Amniotic epithelial cell (primary cell): ENCODE measurements at places on chromosomes 4 and X.
A peak's percentile ranks its signal among the peaks of the same experiment; 100 is the strongest.

GRCh38 chrX:42803320-42803719, 25.4 kb upstream of the PPP1R2C start:
- peak; percentile 4 for DNase-seq

DNA sequence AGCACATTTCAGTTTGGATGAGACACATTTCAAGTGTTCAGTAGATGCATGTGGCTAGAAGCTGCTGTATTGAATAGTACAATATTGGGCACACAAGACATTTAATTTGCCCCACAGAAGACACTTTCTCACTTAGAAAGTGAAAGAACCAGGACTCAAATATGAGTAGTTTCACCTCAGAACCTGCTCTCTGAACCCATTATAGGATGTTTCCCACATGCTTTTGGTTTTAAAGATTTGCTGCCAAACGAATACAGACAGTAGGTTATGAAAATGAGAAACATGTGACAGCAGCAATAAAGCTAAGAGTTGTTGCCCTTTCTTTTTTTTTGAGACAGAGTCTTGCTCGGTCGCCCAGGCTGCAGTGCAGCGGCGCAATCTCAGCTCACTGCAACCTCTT, 32.3 kb downstream of the C4orf54 start:
- DNase-seq = no peak

DNA sequence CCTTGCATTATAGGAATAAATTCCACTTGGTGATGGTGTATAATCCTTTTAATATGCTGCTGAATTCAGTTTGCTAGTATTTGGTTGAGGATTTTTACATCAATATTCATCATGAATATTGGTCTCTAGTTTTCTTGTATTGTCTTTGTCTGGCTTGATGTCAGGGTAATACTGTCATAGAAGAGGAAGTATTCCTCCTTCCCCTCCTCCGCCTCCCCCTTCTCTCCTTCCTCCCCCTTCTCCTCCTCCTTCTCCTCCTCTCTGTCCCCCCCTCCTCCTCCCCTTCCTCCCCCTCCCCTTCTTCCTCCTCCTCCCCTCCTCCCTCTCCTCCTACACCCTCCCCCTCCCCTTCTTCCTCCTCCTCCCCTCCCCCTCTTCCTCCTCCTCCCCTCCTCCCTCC, 65.8 kb downstream of the RGS12 start:
- no peak for DNase-seq

DNA sequence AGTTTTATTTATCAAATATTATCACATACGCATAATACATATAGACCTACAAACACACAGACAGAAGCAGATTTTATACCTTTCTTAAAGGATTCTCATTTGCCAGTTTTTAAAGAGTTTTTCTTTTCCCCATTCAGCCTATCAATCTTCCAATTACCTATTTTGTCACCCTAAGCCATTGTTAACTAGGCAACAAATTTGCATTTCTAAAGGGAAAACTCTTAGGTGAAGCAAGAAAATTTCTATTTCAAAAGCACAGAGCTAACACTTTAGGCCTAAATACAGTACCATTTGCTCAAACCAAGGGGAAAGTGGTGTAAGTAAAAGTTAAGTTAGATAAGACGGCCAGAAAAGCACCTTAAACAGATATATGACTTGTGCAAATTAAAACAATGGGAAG, 156.6 kb downstream of the NDST3 start:
- no peak for DNase-seq

- no peak for DNase-seq
Observed at GRCh38 chr4:30727409-30727808, 7.2 kb downstream of the PCDH7 start.

GRCh38 chr4:147220833-147221232, 260.1 kb upstream of the EDNRA start:
- peak; percentile 5 for DNase-seq

DNA sequence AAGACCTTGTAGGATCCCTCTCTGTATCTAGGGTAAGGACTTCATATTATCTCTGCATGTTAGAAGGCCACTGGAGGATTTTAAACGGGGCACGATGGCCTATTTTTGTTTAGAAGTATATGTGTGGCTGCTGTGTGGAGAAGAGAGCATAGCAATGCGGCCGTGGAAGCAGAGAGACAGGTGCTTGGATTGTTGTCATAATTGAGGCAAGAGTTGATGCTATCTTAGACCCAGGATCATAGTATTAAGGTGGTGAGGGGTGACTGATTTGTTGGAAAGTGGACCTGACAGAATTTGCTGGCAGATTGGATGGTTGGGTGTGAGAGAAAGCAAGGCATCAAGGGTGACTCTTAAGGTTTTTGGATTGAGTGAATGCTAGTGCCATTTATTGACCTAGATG, 63.4 kb downstream of the CCKAR start:
- DNase-seq = no peak

DNA sequence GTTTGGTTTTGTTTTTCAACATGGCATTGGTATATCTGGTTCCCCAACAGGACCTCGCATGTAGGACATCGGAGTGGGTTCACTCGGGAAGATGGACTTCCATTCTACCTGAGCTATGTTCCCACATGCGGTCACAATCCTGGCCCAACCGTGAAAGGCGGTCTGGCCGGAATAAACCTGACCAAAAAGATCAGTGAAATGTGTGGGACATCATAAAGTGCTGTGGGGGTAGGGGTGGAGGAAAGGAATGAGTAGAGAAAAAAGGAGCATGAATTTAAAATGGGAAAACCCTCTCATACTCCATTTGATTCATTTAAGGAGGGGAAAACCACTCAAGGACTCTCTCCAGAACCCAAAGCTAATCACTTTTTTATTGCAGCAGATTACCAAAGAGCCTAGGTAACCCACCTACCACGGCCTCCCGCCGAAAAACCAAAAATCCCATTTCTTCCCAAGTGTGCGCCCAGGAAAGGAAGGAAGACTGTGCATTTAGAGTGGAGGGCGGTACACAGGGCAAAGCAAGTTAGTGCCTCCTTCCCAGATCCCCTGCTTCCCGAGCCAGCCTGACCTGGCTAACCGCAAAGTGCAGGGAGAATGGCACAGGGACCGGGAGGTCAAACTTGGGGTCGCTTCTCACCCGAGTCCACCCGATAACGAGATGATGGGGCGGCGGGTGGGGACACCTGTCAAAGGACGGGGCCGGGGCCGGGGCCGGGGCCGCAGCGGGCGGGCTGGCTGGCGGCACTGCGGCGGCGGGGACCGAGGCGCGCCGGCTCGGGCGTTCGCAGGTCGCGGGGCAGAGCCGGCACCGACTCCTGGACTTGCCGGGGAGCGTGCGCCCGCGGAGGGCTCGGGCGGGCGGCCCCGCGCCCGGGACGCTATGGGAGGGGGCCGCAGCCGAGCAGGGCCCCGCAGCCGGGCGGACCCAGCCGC, 669 bp downstream of the TMEM150C start:
- no peak for DNase-seq

- peak; percentile 94 for DNase-seq
Observed at GRCh38 chr4:155738548-155738947, 20.3 kb upstream of the GUCY1B1 start.

DNA sequence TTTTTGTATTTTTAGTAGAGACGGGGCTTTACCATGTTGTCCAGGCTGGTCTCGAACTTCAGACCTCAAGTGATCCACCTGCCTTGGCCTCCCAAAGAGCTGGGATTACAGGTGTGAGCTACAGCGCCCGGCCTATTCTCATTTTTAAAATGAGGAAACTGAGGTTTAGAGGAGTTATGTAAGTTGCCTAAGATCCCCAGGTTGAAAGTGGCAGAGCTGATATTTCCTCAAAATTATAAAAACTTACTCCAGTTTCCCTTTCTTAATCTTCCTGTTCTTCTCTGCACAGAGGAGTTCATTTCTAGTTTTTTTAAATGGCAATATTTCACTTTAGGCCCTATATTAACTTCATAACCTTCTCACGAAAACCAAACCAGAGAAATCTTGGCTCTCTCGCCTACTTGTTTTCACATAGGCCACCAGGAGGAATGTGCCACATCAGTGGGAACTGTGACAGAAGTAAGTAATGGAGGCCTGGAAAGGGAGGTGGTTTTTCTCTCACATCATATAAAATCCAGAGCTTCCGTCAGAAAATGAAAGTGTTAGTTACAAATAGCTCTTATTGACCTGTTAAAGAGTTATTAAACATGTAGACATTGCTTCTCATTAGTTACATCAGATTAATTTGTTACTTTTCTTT, 16.1 kb upstream of the RS1 start:
- no peak for DNase-seq

DNA sequence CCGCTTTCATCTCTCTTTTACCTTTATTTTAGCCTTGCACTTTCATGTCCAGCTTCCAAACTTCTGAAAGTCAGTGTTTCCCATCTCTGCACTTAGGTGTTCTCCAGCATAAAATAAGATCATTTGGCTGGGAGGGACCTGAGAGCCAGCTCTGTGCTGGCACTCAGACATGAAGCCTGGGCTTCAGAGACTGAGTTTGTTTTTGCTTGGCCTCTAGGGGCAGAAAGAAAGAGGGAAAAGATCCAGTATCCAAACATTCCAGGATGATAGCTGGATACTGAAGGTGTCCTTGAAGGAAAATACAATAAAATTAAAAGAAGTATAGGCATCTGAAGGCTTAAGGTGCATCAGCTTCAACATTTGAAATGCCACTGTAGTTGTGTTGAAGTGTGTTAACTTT, 202.4 kb upstream of the ZIC3 start:
- DNase-seq = no peak

DNA sequence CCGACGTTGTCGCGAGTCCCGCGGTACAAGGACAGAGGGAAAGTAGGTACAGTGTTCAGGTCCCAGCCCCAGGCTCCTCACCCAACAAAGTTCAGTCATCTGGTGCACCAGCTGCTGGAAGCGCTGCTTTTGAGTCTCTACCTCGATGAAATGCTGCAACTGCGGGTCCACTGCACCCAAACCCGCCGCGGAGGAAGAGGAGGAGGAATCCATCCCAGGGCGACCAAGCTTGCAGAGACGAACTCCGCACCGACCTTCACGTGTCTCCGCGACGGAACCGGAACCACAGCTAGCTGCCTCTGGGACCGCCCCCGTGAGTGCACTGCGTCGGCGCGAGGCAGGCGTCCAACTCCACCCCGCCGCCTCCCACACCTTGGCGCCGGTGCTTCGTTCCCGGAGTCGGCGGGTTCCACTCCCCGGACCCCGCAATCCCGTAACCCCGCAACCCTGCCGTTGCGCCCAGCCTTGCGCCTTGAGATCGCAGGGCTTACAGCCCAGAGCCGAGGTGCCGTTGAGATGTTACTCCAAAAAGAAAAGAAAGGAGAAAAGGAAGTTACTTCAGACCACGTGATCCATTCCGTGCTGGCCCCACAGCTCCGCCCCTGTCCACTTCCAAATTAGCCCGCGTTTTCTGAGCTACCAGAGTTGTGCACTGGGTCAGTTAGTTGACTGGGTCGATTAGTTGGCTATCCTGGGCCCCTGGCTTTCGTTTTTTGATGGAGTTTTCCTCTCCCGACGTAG, at the start of gene TIMM8A:
Gene TIMM8A, minus strand, starts transcription at position 291 of the 741 bp plus-strand sequence. Its CDS starts 78 bp downstream, at position 213.
- peak; percentile 58 for DNase-seq

GRCh38 chr4:183765251-183765911, 106.3 kb downstream of the TRAPPC11 start:
- DNase-seq = no peak

DNA sequence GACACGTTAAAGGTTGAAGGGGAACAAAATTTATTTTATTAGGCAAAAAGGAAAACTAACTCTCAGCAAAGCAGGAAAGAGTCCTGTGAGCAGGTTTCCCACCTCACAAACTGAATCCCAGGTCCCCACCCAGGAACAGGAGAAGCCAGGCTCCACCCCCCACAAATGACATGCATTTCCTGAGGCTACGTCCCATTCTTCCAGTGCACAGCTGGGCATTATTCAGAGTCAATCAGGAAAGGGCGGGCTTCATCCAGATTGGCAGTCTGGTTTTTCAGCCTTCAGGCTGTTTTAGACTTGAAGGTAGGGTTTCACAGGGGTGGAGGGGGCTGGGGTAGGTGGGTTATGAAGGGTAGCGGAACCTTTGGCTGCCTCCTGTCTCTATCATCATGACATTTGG, 11.9 kb upstream of the ASIC5 start:
- DNase-seq = no peak

DNA sequence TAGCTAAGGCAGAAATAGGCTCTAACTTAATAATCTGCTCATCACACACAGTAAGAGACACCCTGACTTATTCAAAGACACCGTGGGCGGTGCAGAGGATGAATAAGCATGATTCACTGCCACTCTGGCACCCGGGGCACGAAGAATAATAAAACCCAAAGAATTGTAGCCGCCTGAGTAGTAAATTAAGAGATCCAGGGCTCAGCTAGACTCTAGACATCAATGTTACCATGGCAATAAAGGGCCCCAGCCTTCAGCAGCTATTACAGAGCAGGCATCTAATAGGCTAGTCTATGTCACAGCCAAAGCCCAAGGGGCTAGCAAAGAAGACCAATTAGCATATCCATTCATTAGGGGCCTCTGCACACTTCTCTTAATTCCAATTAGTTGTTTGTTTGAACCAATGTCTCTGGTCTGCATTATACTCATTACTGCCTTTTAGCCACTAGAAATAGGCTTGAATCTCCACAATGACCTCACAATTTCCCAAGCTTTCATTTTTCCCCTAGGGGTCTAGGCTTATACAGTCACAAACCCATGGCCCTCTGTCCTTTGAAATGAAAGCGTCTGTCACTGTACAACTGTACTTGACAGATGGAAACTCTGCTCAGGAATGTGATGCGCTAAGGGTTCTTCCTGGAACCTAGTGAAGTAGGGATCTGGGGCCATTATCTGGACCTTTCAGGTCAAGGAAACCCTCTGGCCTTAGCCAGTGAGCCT, 3.0 kb upstream of the ATP1B4 start:
- no peak for DNase-seq

- no peak for DNase-seq
Observed at GRCh38 chr4:57099363-57099762, 10.8 kb downstream of the IGFBP7 start.

DNA sequence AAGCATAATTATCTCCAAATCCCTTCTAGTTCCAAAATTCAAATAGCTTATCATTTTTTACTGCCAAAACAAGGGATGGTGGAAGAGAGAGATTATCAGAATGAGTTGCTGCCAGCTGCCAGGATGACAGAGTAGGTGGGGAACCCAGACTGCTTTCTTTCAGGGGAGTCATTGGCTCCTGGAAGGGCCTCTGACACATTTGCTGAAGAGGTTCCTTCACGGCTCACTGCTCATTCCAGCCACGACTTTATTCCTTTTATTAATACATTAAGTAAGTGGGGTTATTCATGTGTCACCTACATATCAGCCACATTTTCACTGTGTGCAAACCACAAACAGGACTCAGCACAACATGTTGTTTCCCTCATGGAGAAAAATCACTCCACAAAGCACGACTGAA, 12.7 kb upstream of the SMIM43 start:
- no peak for DNase-seq

DNA sequence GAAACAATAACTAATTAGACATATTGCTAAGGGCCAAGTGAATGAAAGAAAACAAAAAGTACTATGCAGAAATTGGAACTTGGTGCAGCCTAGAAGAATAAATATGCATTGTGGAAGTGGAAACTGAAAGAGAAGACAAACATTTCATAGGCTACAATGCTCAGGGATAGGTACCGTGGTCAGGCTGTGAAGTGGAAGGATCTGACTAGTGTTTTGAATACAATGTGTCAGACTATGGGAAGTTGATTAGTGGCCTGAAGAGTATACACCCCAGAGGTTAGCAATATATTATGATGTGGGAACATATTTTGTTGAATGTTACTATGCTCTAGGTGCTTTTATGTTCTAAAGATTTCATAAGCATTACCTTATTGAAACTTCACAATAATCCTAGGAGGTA, 36.8 kb downstream of the GPRIN3 start:
- no peak for DNase-seq

- no peak for DNase-seq
Observed at GRCh38 chr4:53421791-53422190, 44.4 kb downstream of the FIP1L1 start.

- peak; percentile 32 for DNase-seq
Observed at GRCh38 chrX:133335027-133335426, 80.3 kb downstream of the GPC4 start.
